Stimulated activated CD4-positive, alpha-beta T cell treated with anti-CD3 and anti-CD28 coated beads, Interleukin-15, amount 100 ng/mL, for 1 hour (primary cell): ENCODE measurements at places on chromosomes 4 and X.

GRCh38 chr4:144621681-144622080, 24.3 kb upstream of the HHIP start:
- DNase-seq = no peak

GRCh38 chrX:43809463-43809862, 72.8 kb downstream of the MAOB start:
- DNase-seq = no peak

- no peak for DNase-seq
Measured at GRCh38 chrX:34873500-34874225, 68.9 kb upstream of the FAM47B start.

DNA sequence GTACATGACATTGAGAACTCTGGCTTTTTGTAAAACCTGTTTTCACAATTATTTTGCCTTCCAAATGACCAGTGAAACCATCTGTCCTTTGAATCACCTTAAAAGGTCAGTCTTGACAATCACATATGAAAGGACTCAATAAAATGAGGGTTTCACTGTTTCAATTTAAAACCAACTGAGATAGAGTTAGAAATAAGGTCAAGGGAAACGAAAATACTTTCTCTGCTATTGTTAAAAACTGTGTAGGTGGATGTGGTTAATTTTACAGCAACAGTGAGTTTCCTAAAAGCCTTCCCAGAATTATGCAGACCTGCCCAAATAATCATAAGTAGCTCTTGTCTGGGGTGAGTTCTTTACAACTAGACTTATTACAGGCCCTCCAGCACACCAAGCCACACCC, 839.9 kb downstream of the RAB28 start:
- no peak for DNase-seq

- no peak for DNase-seq
Measured at GRCh38 chr4:169220447-169220846, 50.3 kb downstream of the SH3RF1 start.

GRCh38 chr4:140995058-140995457, 138.2 kb downstream of the RNF150 start:
- DNase-seq = no peak

DNA sequence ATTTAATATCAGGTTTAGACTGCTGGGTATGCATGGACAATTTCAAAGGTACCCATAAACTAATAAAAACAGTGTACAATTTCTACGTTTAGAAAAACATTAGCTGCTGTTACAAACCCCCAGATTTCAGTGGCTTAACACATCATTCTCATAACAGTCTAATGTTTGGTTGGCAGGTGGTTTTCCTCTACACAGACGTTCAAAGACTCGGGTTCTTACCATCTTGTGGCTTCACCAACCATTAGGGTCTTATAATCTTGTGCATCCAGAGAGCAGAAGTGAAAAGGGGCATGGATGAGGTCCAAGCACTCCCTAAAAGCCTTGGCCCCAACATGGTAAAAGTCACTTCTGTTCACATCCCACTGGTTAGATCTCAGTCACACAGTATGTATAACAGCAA, 71.6 kb downstream of the SH3RF1 start:
- no peak for DNase-seq

DNA sequence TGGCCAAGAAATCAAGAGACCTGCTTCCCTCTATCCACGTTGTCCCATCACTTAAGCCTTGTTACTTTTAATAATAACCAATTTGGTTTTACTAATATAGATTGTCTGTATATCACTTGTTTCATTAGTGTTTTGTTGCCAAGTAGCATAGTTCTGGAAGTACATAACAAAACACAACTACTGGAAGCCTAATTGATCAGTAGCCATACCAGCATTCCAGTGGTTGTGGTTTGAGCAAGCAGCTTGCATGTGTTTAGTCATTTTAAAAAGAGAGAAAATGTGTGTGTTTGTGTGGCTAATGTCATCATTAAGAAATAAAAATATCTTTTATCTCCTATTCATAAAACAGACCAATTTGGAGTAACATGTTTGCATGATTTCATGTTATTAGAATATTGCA, 70.8 kb downstream of the PTPN13 start:
- DNase-seq = no peak

GRCh38 chr4:36835246-36835645, 409.3 kb upstream of the NWD2 start:
- no peak for DNase-seq

GRCh38 chrX:130176354-130176776, 4.6 kb downstream of the RAB33A start:
- DNase-seq = no peak

DNA sequence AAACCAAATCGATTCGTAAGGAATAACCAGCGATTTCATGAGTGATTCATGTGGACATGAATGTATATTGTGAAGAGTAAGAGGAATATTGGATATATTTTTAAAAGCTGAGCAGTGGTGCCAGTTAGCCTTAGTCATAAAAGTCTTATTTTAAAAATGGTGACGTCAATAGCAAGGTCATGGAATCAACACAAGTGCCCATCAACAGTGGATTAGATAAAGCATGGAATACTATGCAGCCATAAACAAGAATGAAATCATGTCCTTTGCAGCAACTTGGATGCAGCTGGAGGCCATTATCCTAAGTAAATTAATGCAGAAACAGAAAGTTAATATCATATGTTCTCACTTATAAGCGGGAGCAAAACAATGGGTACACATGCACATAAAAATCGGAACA, 89.0 kb upstream of the STOX2 start:
- no peak for DNase-seq

DNA sequence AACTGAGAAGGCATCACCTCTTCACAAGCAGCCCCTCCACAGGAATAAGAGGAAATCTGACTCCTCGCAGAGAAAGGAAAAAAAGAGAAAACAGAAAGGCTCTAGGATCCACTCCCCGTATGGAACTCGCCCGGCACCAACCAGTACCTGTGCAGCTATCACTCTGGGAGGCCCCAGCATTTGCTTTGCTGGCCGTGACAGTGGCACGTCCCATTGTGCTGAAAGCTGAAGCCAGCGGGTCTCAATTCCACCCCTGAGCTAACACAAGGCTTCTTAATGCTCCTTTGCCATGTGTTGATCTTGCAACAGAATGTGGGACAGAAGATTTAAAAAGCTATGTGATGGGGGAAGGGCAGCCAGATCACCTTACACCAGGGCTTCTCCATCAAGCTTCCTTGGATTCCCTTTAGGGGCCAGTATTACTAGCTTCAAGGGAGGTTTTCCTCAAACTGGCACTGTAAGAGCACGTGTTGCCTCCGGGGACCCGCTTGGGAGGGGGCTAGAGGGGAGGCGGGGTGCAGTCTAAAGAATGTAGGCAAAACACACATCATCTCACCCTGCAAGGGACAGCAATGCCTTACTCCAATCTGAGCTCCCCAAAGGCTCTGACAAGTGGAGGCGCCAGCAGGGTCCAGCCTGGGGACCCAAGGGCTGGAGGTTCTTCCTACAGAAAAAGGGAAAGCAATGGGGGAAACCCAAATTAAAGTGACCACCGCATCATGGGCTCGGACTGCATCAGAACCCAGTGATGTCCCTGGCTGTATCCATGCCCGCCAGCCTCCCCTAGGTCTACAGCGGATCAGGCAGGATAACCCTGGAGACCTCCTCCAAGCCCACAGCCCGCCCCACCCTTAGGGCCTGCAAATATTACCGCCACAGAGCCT, 1.2 kb downstream of the USP46 start:
- DNase-seq = no peak

DNA sequence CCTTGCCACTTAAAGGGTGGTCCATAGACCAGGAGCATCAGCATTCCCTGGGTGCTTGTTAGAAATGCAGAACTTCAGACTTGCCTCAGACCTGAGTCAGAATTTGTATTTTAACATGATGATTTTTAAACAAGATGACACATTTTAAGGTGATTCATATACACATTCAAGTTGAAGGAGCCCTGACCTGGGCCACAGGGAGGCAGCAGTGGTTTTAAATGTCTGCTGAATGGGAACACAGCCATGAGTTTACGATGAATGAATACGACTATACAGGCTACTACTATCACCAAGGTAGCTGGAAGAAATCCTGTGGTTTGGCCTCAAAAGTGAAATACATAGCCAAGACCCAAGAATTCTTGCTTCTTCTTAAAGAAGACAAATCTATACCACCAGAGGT, 2.9 kb downstream of the HDAC8 start:
- DNase-seq = no peak

DNA sequence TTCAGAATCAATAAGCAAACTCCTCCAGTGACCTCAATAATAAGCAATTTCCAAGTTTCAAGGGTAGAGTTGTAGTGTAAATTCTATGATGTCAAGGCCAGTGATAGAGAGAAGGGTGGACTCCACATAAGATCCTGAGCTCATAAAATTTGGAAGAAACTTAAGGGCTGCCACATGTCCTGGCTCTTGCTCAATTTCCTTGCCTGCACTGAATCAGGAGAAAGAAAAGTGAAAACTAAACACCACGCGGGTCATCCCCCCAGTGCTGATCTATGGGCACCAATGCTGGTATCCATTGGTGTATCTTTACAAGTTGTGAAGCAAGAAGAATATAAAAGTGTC, 392.0 kb upstream of the INTU start:
- no peak for DNase-seq

- no peak for DNase-seq
Measured at GRCh38 chrX:50680990-50681389, 133.0 kb downstream of the SHROOM4 start.

GRCh38 chrX:75038925-75039324, 113.7 kb upstream of the NEXMIF start:
- no peak for DNase-seq

DNA sequence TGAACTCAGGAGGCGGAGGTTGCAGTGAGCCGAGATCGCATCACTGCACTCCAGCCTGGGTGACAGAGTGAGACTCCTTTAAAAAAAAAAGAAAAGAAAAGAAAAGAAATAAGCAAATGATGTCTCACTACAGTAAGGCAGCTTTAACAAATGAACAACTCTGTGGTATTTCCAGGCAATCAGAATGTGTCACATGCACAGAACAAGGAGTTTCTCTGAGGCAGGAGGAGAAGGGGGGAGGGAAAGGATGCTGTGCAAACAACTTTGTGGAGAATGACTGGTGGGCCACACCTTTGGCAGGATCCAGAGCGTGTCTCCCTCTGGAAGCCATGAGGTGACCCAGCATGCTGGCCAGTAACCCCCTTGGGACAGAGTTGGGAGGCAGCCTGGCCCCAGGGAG, 57.6 kb downstream of the RAI2 start:
- no peak for DNase-seq

- no peak for DNase-seq
Measured at GRCh38 chr4:165765053-165765452, 108.0 kb upstream of the TLL1 start.

- DNase-seq = no peak
Measured at GRCh38 chr4:76801621-76802235, 96.2 kb downstream of the SOWAHB start.

DNA sequence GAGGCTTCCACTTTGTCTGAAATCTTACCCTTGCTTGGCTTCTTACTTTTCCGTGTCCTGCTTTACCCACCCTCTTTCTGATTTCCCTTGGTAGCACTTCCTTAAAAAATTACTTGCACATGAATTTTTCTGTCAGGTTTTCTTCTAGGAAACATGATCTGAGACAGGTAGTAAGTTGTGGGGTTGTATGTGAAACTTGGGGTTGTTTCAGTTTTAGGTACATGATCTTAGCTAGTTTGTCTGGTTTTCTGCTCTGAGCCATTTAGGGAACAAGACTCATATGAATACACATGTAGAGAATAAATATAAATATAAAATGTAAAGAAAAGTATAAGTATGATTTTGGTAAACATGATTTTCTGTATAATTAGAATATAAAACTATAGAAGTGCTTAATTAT, 17.4 kb upstream of the ARMCX2 start:
- no peak for DNase-seq

DNA sequence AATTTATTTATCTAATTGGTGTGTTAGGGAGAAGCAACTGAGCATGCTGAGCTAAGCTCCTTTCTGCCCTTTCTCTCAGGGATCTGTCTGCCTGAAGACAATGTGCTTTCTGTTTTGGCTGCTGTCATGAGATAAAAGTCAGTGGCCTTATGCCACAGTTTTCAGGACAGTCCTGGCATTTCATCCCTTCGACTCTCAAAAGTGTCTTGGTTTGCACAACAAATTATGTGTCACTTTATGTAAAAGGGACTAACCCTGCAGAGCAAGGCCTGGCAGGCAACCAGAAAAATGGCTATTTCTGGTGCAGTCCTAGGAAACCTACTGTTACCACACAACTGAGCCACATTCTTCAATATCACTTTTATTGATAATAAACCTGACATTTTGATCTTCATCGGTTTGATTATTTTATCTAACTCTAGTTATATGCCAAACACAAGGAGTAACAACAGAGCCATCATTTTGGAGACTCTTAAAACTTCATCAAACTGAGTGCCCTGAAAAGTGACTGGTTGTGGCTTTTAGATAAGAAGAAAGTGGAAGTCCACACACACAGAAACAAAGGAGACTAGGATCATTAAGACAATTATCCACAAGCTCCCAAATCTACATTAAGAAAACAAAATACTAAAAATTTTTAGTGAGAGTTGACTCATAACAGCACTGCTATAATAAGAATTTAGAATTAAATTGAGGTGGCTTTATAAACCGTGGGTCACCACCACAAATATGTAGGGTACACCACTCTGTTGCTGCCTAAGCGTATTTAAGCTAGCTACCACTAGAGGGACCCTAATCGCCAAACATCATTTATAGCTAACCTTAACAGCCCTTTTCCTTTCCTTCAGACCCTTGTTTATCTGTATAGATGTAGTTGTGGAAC, 95.9 kb upstream of the PTPN13 start:
- no peak for DNase-seq

GRCh38 chrX:41895826-41896225, 27.5 kb downstream of the CASK start:
- DNase-seq = no peak

DNA sequence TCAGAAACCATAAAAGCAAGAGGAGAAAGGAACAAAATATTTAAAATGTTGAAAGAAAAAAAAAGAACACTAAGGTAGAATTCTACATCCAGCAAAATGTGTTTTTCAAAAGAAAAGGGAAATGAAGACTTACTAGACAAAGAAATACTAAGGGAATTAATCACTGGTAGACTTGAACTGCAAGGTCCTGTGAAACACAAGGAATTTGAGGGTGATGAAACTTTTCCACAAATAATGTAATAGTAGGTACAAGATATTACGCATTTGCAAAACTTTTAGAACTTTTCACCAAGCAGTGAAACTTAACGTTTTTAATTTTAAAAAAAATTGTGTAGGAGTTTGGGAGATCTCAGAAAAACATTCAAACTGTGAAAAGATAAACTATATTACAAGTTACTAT, 180.3 kb upstream of the MAGEB16 start:
- DNase-seq = no peak
